ENCODE measurements at places on chromosomes 11 and 22.

GRCh38 chr11:33926671-33927552 is 35.0 kb upstream of the LMO2 start:
- no peak for DNase-seq

DNA sequence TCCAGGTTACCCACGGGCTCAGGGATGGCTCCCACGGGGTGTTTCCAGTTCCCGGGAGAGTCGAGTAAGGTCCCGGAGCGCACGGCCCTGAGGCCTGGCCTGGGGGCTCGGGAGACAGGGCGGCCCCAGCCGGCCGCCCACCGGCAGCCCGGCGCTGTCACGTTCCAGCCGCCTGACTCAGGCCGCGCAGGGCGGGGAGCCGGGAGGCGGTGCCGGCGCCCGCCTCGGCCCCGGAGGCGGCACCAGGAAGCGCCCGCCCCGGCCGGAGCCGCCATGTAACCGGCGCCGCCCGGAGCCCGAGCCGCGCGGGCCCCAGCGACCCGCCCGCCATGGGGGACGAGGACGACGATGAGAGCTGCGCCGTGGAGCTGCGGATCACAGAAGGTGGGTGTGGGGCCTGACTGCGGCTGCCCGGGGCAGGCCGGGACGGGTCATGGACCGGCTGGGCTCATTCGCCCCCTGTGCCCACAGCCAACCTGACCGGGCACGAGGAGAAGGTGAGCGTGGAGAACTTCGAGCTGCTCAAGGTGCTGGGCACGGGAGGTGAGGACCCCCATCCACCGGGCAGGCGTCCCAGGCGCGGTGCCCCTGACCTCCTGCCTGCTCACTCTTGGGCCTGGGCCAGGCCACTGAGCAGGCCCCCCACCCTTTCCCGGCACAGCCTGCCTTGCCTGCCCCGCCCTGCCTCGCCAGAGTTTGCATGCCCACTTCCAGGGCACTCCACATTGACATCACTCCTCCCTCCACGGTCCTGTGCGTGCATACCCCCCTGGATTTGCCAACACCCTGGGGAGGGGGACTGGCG is at the start of gene RPS6KA4:
TSS of gene RPS6KA4 (plus strand) at position 256 of the 805 bp plus-strand sequence. CDS start at position 330, 74 bp downstream.
- peak; percentile 42 for DNase-seq

DNA sequence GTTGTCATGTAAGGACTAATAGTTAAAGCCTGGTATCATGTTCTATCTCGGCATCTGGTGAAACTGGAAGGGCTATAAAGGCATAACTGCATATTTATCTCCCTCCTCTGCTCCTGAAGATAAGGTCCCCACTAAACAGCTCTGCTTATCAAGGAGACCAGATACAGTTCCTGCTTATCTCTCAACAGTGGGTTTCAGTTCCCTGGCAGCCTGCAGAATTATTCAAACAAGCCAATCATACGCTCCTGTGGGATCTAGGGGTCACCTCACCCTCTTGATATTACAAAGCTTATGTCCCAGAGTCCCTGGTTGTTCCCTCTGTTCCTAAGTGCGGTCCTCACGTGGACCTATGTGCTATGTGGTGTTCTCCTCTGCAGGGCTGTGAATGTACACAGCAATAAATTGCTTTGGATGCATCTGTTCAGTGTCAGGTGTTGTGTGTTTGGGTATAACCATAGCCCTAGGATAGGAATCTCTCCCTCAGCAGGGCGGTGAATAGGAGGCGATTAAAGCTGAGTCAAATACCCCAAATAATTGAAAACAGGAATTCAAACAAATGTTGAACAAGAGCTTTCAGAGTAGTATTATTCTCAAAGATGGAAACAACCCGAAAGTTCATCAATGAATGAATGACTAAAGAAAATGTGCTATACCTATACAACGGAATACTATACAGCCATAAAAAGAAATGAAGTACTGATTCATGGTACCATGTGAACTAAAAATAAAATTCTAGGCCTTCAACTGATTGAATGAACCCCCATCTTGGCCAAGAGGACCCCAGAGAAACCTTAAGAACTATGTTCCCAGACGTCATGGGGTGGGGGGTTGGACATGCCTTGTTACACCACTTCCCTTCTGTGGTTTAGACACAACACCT is 3.1 kb upstream of the OOSP4A start:
- no peak for DNase-seq

DNA sequence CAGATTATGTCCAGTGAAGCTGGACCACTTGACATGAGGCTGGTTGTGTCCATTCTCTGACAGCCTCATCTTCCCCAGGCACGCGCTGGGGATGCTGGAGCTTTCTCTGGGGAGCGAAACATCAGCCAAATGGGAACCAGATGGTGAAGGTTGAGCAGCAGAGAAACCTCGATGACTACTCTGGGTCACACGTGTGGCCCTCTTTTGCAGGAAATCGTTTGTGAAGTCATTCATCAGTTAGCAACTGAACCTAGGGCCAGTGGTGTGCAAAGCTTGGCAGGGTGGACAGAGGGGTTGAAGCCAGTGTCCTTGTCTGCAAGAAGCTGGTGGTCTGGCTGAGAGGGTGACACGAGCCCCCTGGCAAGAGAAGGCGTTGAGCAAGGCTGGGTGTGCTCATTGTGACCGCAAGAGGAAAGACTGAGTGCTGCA is 109.8 kb downstream of the ZBTB16 start:
- DNase-seq = no peak

DNA sequence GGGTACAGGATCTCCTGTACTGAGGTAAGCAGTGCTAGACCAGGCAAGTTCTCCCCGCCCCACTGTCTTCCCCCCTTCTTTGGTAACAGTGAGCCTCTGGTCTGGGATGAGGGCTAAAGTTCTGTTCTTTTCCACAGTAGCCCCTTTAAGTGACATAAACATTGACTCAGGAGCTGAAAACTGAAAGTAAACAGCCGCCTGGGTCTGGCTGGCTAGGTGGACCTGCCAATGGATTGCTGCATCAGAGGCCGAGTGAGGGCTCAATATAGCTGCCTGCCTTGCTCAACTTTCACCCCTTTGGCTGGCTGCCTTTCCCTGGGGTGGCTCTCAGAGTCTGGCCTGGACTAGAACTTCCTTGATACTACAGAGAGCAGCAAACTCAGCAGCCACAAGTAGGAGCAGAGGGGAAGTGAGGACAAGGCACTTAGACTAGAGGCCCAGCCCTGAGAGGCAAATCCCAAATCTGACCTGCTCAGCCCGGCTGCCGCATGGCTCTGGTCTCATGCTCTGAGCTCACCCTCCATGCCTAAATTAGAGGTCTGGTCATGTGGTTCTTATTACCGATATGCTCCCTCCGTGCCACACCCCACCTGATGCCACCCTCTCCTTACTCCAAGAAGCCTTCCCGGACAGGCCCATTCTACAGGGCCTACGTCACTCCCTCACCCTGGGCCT is 9.6 kb upstream of the UCP3 start:
- DNase-seq = no peak

DNA sequence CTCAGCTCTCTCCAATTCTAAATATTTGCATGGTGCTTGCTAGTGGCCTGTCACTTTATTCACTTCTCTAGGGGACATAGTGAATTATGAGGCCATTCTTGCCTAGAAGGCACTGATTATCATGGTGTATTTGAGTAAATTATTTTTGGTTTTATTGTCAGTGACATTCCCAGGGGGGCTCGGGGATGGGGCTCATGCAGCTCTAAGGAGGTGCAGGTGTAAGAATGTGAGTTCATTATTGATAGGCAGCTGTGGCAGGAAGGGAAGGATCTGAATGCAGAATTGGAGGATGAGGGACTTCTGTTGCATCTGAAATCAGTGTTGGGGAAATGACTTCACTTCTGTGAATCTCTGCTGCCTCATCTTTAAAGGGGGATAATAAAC is 53.7 kb upstream of the OR4B1 start:
- DNase-seq = no peak

DNA sequence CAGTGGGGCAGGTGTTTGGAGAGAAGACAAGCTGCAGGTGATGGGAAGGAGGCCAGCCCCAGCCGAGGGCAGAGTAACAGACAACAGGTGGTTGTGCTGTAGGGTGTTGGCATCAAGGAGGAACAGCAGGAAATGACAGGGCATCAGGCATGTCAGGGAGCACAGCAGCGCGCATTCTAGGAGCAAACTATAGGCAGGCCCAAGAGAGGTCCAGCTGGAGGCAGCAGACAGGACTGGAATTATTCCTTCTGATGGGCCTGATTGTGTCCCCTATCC is 13.6 kb downstream of the ADM start:
- peak; percentile 78 for DNase-seq

- no peak for DNase-seq
Observed at GRCh38 chr22:39251762-39252460, 7.1 kb upstream of the PDGFB start.

Measured in COR-L47 (cell line).